ENCODE measurements at places on chromosomes 3 and 15.

GRCh38 chr15:49848282-49848724 is 227.5 kb downstream of the DTWD1 start:
- DNase-seq = no peak

DNA sequence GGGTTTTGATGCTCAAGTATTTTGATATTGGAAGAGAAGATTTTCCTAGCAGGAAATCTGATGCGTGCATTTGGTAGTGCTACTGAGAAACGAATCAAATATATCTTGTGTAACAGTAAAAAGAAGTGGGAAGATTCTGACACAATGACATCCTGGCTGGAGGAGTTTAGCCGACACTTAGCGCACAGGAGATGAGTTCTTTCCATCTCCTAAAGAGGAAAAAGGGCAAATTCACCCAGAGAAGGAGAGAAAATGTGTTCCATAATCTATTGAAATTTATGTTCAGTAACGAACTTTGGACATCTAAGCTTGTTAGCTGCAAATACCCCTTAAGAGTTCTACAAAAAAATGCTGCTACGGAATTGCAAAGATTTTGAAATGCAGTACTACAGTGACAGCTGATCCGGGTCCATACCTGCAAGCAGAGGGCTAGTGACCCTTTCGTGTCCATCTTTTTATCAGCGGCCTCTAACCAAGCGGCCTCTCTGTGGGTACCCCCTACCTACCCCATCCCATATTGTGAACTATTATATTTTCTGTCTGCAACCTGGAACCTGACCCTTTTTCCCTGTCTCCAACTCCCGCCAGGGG is 971 bp downstream of the CPOX start:
- DNase-seq = no peak

GRCh38 chr15:42108806-42109205 is 14.4 kb upstream of the PLA2G4D start:
- DNase-seq = no peak

DNA sequence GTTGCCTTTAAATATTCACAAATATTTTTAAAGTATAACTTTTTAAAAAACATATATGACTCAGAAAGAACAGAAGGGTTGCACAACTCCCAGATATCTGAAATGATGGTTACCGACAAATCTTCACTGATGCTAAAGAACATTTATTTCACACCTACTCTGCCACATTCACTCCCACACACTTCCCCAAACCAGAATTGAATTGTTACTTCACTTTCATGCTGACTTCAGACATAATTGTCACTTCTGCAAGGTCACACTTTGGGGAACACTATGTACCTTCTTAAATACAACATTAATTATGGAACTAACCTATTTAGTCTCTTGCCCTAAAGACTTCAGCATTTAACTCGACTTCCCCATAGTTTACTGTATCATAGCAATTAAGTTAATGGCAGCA is 795.1 kb downstream of the FHIT start:
- DNase-seq = no peak

- no peak for DNase-seq
Measured at GRCh38 chr15:77386626-77387025, 33.3 kb downstream of the PEAK1 start.

DNA sequence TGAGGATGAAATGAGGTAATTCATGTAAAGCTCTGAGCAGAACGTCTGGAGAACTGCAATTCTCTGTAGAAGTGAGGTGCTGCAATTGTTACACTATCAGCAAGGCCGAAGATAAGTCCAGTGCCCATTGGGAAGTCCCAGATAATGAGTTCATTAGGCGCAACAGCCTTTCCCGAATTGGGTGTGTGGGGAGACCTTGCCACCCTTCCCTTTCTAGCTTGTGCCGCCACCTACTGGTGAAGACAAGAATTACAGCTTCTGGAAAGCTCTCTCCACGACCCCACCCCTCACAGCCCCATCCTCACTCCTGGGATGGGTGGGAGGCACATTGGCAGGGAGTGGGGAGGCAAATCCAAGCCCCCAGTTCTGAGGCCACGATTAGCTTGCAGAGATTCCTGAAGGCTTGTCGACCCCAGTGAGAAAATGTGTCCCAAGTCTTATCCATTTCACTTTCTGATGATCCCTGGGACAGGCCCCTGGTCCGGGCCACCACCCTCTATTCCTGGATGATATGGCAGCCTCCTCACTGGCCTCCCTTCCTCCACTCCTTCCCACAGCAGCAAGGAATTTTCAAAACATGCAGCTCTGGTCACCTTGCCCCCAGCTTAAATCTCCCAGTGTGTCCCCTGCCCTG is 36.4 kb downstream of the FAM3D start:
- DNase-seq = no peak

- no peak for DNase-seq
Measured at GRCh38 chr15:81491414-81492096, 117.5 kb upstream of the TMC3 start.

DNA sequence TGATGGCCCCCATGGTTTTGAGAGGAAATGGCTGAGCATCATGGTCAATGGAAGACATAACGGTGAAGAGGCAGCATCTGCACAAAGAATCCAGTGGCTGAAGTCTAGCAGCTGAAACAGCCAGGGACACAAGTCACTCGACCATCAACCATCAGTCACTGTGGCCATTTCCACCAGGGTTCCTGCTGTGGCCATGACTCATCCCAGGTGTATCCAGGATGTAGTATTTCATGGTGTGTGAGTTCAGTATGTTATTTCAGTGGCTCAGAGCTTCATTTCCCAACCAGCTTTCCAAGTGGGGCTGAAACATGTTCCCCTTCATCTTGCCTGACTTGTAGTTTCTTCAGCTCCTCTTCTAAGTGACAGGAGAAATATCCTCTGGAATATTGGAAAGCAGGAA is 47.8 kb upstream of the WNT5A start:
- DNase-seq = no peak

- DNase-seq = no peak
Measured at GRCh38 chr15:80072285-80072994, 13.0 kb downstream of the ZFAND6 start.

GRCh38 chr3:5305684-5305989 is 118.1 kb downstream of the EDEM1 start:
- DNase-seq = no peak

- DNase-seq = no peak
Measured at GRCh38 chr3:94647131-94647530, 584.3 kb downstream of the NSUN3 start.

GRCh38 chr15:51967583-51967982 is 4.0 kb downstream of the LEO1 start:
- no peak for DNase-seq

- no peak for DNase-seq
Measured at GRCh38 chr3:143753456-143753855, 94.8 kb downstream of the SLC9A9 start.

GRCh38 chr3:108472001-108472591 is 38.3 kb downstream of the MYH15 start:
- no peak for DNase-seq

DNA sequence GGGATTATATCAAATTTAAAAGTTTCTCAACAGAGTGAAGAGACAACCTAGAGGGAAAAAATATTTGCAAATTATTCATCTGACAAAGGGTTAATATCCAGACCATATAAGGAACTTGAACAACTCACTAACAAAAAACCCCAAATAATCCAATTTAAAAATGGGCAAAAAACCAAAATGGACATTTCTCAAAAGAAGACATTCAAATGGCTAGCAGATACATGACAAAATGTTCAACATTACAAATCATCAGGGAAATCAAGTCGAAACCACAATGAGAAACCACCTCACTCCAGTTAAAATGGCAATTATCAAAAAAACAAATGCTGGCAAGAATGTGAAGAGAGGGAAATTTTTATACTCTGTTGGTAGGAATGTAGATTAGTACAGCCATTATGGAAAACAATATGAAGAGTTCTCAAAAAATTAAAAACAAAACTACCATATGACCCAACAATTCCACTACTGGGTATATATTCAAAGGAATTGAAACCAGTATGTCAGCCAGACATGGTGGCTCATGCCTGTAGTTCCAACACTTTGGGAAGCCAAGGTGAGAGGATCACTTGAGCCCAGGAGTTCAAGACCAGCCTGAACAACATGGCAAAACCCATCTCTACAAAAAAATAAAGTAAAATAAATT is 88.5 kb downstream of the CSNK1G1 start:
- no peak for DNase-seq

- no peak for DNase-seq
Measured at GRCh38 chr15:63094495-63094931, 27.1 kb upstream of the LACTB start.

- peak; percentile 44 for DNase-seq
Measured at GRCh38 chr3:38549486-38549885, 53.3 kb downstream of the EXOG start.

DNA sequence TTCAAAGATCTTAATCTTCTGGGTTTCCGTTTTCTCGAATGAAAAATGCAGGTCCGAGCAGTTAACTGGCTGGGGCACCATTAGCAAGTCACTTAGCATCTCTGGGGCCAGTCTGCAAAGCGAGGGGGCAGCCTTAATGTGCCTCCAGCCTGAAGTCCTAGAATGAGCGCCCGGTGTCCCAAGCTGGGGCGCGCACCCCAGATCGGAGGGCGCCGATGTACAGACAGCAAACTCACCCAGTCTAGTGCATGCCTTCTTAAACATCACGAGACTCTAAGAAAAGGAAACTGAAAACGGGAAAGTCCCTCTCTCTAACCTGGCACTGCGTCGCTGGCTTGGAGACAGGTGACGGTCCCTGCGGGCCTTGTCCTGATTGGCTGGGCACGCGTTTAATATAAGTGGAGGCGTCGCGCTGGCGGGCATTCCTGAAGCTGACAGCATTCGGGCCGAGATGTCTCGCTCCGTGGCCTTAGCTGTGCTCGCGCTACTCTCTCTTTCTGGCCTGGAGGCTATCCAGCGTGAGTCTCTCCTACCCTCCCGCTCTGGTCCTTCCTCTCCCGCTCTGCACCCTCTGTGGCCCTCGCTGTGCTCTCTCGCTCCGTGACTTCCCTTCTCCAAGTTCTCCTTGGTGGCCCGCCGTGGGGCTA is at the start of the genes B2M and PATL2:
Gene B2M, plus strand, starts transcription at position 422 of the 647 bp plus-strand sequence. Its CDS starts 30 bp downstream, at position 452.
Gene PATL2, minus strand, starts transcription at position 228 of the 647 bp plus-strand sequence. CDS start 34,833 bp downstream, outside the sequence.
- DNase-seq = peak; percentile 99

GRCh38 chr3:143814443-143814889 is 33.8 kb downstream of the SLC9A9 start:
- DNase-seq = no peak

DNA sequence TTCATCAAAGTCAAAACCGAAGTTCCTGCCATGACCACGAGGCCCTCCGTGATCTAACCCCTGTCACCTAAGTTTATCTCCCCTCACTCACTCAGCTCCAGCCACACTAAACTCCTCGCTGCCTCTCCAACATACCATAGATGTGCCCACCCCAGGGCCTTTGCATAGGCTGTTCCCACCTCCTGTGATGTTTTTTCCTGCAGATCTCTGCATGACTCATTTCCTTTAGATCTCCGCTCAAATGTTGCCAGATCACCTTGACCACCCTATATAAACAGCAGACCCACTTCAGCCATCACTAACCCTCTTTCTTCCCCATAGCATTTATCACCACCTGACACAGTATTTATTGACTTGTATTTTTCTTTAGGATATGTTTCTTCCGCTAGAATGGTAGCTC is 58.5 kb downstream of the HRH1 start:
- DNase-seq = no peak

DNA sequence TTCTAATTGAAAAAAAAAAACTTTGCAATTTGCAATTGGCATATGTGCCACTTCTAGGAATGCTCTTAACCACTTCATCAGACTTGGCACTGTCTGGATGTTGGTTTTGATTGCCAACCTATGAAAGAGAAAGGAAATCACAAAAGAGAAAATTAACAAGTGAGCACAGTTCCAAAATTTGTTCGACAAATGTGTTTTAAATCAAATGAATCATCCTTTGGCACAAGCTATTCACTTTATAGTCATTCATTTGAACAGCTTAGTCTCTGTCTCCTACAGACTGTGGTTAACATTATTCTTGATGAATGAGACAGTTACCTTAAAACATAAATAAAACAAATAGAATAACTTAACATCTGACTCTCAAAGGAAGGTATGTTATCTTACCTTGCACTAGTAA is 265.0 kb downstream of the EPHA3 start:
- no peak for DNase-seq

GRCh38 chr15:52101542-52102323 is 10.8 kb downstream of the BCL2L10 start:
- no peak for DNase-seq

Data from posterior vena cava (tissue), 2 donors.